Renal pelvis (tissue), 12 donors: ENCODE measurements at places on chromosomes 11 and 22. TPM values are rescaled to one million over a fixed set of nuclear protein-coding genes. Genes with fewer than 3 reads are reported as not detected.
A peak's percentile ranks its signal among the peaks of the same experiment; 100 is the strongest.

The RBM14 gene
- polyA plus RNA-seq: 77.2 TPM

The SLC22A9 gene
- 0.03 TPM for polyA plus RNA-seq

The FDXACB1 gene
- polyA plus RNA-seq: 6.0 TPM

The C11orf16 gene
- polyA plus RNA-seq: 1.7 TPM

The OR56A1 gene
- not detected for polyA plus RNA-seq

GRCh38 chr22:32577591-32577990, 103.0 kb downstream of the FBXO7 start:
- no peak for DNase-seq

DNA sequence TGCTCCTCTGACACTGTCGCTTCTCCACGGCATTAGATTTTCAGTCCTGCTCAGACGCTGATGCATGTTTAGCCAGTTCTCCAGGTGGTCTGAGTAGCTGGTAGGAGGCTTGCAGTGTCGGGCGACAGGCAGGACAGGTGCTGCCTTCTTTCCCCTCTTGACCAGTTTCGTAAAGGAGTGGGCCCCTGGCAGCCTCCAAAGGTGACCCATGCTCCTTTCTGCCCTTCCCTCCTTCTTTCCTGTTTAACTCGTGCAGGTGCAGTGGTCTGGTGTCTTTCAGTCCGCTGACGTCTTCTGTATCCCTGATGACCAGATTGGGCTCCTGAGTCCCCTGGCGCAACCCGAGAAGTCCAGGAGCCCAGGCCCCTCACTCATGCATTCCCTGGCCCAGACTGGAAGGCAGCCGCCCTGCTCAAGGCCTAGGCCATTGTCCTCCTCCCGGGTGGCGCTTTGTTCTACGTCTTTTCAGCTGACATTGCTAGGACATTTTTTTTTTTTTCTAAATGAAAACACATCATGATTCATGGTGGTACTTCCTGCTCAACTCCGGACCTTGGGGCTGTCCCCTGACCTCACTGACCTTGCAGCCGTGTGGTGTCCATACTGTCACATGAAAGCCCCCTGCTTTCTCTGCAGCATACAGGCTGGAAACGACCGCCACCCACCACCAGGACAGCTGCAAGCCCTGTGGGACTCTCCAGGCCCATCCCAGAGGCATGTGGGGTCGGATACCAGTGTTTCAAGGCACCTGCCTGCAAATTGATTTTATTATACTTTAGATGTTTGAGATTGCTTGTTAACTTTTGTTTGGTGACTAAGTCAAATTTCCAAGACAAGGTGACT, 25.5 kb upstream of the TXNRD2 start:
- DNase-seq: no peak

GRCh38 chr11:36013950-36014897, 70.4 kb downstream of the LDLRAD3 start:
- DNase-seq: no peak

- DNase-seq: no peak
These were observed 28.9 kb downstream of the RAB39A start for GRCh38 chr11:107957109-107957588.

- no peak for DNase-seq
These were observed 102.4 kb upstream of the MTMR2 start for GRCh38 chr11:96026310-96026709.

DNA sequence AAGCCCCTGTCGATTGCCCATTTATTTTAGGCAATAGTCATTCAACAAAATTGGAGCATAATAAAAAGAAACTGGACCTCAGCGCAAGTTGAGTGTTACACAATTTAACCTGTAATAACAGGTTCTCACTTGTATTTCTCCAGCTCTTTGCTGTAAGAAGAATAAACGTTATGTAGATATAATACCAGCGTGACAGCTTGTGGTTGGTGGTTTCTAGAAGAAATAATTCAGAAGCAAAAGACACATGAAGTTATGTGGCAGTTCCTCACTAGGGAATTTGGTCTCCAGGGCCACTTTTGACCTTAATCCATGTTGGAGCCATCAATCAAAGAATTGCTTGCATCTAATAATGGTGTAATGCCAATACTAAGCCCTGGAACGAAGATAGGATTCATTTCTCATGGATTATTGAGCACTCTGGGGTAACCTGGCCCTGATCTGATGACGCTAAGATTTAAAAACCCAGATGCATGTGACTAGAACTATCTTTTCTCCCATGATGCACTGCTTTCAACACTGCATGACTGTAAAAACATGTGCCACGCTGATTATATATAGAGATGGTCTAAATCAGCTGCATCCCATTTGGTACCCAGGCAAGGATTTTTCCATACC, 129.7 kb upstream of the LDLRAD3 start:
- no peak for DNase-seq

GRCh38 chr11:123377355-123377754, 52.7 kb upstream of the GRAMD1B start:
- DNase-seq: no peak

- DNase-seq: peak; percentile 49
These were observed 15.4 kb downstream of the C11orf24 start for GRCh38 chr11:68256331-68256741.

- DNase-seq: no peak
These were observed 153.4 kb downstream of the CCDC34 start for GRCh38 chr11:27209562-27210005.

DNA sequence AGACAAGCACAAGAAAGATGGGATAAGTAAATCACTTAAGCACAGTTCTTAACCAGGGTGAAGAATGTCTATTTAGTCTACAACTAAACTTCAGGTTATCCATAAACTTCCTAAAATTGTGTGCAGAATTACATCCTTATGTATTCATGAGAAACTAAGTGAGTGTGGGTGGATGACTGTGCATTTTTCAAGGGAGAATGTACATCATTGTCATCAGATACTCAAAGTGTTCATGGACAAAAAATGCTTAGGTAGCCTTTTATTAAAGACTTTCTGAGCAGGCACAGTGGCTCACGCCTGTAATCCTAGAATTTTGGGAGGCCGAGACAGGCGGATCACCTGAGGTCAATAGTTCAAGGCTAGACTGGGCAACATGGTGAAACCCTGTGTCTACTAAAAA, 2023.8 kb downstream of the LRRC4C start:
- no peak for DNase-seq

- DNase-seq: no peak
These were observed 1.8 kb downstream of the GAS2 start for GRCh38 chr11:22668005-22668796.

GRCh38 chr11:34732831-34733230, 111.9 kb downstream of the EHF start:
- no peak for DNase-seq
